ENCODE measurements at places on chromosomes 2 and 18. TPM values are rescaled to one million over a fixed set of nuclear protein-coding genes. Genes with fewer than 3 reads are reported as not detected.

- DNase-seq: peak; percentile 77
These were observed 2.1 kb upstream of the CHCHD5 start for GRCh38 chr2:112582314-112582746.

The ANKRD30B gene
- total RNA-seq: 0.03 TPM

The RTP5 gene
- not detected for total RNA-seq

The GAL3ST2 gene
- total RNA-seq: not detected

The FNDC4 gene
- not detected for total RNA-seq

The DOK6 gene
- total RNA-seq: not detected

The CMPK2 gene
- total RNA-seq: 5.5 TPM

The RETSAT gene
- 23.5 TPM for total RNA-seq

DNA sequence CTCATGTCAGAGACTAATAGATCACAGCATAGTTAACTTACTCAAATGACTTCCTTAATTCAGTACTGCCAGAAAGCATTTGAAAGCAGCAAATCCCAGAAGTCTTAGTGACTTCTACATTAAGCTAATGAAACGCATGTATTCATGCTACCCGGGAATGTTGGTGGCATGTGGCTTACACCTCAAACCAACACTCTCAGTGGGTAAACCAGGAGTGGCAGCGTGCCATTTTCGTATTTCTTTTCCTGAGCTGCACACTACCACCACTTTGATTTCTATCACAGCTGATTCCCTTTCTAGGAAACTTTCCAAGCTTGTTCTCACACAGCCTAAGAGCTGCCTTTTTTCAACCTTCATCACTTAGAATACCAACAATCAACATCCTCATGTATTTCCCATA lies 646.6 kb downstream of the NRXN1 start:
- no peak for DNase-seq
